ENCODE measurements at places on chromosomes 2 and 18. TPM values are rescaled to one million over a fixed set of nuclear protein-coding genes. Genes with fewer than 3 reads are reported as not detected.

- ATAC-seq = no peak
Measured at GRCh38 chr2:44392338-44392943, 30.7 kb downstream of the CAMKMT start.

- ATAC-seq = no peak
Measured at GRCh38 chr2:202009019-202009481, 24.6 kb upstream of the FZD7 start.

GRCh38 chr2:175170659-175171304 lies 2.8 kb upstream of the ATF2 start:
- no peak for ATAC-seq

DNA sequence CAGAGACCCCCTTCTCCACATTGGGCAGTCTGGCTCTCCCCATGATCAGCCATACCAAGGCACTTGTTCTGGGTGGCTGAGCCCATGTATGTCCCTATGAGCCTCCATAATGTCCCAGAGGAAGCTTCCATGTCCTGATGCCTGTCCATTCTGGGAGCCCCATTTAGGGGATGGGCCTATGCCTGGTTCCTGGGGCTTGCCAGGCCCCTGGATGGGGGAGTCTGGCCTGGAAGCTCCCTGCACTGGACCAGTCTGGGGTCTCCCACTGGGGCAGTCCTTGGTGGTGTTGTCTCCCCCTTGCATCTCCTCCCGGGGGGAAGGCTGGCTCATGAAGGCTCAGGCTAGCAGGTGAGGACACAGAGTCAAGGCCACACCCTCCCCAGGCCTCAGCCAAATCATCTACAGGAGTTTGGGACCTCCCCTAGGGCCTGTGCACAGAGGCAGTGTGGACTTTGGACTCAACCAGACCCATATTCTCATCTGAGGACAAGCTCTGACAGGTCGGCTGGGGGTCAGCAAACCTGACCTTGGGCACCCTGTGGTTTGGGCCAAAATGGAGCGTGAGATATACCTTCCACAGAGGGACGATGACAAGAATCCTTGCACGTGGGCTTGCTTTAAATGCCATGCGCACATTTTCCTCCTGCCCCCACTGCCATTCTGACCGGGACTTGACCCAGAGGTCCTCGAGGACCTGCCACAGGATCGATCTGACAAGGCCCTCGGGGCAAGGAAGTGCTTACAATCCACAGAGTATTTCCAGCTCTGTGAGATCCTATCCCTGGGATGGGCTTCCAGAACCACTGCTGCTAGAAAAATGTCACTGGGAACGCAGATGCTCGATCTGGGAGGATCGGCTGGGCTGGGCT lies 38.8 kb downstream of the INHBB start:
- no peak for ATAC-seq

DNA sequence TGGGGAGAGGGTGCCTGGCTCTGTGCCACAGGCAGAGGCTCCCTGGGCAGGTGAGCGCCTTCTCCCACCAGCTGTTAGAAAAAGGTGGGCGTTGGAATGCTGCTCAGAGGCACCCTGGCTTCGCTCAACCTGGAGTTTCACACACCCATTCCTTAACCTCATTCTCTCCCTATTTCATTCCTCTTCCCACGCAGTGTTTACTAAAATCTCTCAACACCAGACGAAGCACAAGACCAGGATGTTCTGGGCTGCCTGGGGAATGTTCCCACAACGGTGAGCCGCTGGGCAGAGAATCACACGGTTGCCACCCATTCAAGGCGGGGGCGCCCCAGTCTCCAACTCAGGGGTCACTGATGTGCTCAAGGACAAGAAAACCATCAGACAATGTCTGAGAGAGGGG lies 64.5 kb downstream of the TGFA start:
- ATAC-seq = no peak

- no peak for ATAC-seq
Measured at GRCh38 chr18:75052475-75052874, 156.5 kb downstream of the PTGR3 start.

GRCh38 chr2:10331702-10332401 lies 29.1 kb downstream of the HPCAL1 start:
- ATAC-seq = peak; percentile 78

- no peak for ATAC-seq
Measured at GRCh38 chr18:44826418-44827259, 146.0 kb downstream of the SETBP1 start.

- no peak for ATAC-seq
Measured at GRCh38 chr2:216897561-216898203, 37.8 kb upstream of the TNP1 start.

DNA sequence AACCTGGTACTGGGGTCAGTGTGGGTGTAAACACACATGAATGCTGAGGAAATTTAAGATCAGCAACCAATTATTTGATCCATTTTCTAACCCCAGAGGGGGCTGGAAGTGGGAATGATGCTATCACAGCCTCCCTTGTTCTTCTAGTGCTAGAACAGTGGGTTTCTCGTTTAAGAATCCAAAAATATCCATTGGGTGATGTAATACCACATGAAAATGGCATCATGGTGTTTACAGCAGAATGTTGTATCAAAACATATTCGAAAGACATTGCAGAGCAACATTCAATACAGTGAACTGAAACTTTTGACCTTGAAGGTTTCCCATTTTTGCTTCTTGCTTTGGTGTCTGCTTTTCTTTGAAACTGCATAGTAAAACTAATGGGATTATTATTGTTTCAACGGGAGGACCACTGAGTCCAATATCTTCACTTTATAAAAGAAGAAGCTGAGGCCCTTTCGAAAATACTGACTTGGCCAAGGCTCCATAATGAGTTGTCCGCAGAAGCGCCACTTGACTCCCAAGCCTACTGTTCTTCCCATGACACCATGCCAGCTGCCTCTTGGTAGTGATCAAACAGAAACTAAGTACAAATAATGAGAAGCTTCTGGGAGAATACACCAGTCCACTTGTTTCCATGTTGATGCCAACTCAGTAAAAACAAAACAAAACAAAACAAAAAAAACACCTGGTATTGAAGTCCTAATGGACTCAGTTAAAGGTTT lies 106.1 kb downstream of the COLEC12 start:
- ATAC-seq = no peak

GRCh38 chr2:122055521-122055931 lies 300.1 kb downstream of the TSN start:
- ATAC-seq = no peak

DNA sequence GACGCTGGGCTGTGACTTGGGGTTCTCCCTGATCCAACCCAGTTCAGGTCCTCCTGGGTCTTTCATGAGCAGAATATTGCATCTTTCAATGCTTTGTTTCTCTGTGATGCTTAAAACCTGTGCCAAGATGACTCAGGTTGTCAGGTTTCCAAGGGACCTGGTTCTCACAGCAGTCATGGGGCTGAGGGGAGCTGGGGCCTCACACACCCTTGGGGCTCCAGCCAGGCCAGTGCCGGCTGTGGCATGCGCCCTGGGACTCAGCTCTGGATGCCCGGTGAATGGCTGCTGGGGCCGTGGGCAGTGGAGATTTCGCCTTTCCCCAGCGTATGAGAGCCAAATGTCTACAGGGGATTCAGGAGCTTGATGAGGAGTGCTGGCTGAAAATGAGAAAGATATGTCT lies 29.6 kb downstream of the EDAR start:
- ATAC-seq = no peak

GRCh38 chr2:231666171-231667095 lies 41.9 kb upstream of the PTMA start:
- ATAC-seq = no peak

- ATAC-seq = no peak
Measured at GRCh38 chr2:40658941-40659340, 207.1 kb upstream of the SLC8A1 start.

GRCh38 chr2:239026711-239027361 lies 179.0 kb downstream of the TWIST2 start:
- ATAC-seq = no peak

GRCh38 chr2:151020411-151020810 lies 241.3 kb downstream of the RBM43 start:
- ATAC-seq = no peak

DNA sequence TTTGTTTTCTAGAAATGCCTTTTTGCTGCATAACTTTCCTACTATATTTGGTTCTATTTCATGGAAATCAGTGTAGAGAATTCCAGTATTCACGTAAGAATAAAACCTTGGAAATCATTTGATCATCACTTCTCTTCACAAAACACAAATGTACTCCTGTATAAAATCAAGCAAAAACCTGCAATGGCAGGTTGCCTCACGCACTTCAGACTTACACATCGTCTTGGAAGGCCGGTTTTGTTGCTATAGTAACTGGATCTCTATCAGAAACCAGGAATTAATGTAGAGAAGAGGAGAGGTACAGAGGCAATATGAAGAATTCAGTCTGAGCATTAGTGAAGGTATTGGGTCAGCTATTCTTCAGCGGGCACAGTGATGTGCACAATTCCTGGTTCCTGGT lies 370.7 kb upstream of the CYRIA start:
- ATAC-seq = no peak

- no peak for ATAC-seq
Measured at GRCh38 chr2:239443666-239444567, 43.1 kb upstream of the HDAC4 start.

DNA sequence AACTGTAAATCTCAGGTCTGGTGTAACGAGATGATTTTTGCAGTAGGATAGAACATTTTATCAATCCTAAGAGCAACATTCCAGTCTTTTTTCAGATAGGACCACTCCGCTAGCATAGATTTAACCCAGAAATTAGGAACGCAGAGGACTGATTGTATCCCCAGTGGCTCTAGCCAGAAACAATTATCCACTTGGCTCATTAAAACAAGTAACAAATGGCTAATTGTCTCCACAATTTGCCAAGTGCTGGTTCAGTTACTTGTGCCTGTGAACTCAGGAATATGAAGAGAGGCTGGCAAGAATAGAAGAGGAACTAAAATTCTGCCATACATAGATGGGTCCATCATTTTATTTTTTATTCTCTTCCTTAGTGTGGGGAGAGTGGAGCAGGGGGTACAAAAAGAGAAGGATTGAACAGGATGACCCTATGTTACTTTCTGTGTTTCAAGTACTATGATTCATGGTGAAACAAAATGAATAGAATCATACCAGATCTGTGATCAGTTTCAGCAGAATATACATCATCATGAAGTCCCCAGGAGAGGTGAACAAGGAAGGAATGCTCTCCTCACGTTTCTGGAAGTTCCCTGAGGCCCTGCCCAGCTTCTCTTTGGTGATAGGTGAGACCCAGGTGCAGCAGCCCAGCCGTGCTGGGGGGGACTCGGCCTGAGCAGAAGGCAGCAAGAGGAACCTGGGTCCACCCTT lies 121.6 kb downstream of the ARL4C start:
- peak; percentile 53 for ATAC-seq

DNA sequence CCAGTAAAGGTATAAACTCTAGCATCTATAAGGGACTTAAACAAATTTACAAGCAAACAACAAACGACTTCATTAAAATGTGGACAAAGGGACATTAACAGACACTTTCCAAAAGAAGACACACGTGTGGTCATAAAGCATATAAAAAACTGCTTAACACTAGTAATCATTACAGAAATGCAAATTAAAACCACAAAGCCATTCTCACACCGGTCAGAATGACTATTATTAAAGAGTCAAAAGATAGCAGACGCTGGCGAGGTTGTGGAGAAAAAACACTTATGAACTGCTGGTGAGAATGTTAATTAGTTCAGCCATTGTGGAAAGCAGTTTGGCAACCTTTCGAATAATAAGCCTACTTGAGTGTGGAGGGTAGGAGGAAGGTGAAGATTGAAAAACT lies 217.1 kb upstream of the DLGAP1 start:
- ATAC-seq = no peak

GRCh38 chr2:239684271-239684810 lies 283.5 kb upstream of the HDAC4 start:
- no peak for ATAC-seq

DNA sequence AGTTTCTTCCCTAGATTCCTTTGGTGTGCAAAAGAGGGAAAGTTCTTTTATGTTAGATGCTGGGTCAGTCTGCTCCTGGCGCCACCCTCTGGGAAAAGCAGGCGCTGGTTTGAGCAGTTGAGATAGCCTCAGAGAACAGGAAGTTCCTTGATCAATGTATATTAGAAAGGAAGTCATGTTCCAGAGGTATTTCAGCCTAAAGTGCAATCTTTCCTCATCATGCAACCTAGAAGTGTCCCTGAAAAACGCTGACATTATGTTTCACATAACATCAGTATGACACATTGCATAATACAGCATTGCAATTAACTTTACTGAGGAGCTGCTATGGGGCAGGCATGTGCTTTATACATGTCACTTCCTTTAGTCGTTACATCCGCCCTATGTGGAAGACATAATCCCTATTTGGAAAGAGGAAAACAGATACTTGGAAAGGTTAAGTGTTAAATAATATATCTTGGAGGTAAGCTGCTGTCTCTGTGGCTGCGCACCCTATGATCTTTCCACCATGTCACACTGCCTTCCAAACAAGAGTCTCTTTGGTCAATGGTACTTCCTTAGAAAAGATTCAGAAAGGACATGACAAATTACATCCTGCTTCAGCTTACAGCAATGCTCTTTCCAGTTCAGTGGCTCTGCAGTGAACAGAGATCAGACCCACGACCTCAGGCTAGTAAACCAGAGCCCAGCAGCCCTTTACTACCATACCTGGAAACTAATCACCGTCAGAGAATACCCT lies 369.7 kb downstream of the RAD51AP2 start:
- no peak for ATAC-seq

- no peak for ATAC-seq
Measured at GRCh38 chr2:77009307-77009706, 512.9 kb downstream of the LRRTM4 start.

DNA sequence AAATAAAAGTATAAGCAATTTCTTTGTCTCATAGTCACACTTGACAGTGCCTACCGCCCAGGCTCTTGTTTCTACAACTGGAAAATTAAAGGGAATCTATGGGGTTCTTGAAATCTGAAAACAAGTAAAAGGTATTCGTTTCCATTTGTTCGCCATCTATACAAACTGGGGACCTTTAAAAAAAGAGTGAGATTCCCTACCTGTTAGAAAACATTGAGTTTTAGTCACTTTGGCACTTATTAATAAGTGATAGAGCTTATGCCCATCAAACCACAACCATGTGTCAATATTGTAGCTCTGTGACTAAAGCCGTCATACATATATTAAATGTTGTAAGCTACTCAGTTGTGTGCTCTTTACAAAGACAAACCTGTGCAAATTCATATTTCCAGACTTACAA lies 13.2 kb downstream of the FN1 start:
- no peak for ATAC-seq

RAB11FIP5 gene
- 15.5 TPM for total RNA-seq

PSD4 gene
- total RNA-seq = 300 TPM

SOWAHC gene
- 1.7 TPM for total RNA-seq

FAM237A gene
- total RNA-seq = not detected

DCDC2C gene
- total RNA-seq = not detected

ASPRV1 gene
- total RNA-seq = 0.73 TPM

SPR gene
- 5.2 TPM for total RNA-seq

NFU1 gene
- total RNA-seq = 32.3 TPM

OSR1 gene
- not detected for total RNA-seq

FAM228A gene
- total RNA-seq = not detected

AQP4 gene
- total RNA-seq = not detected

RPL37A gene
- total RNA-seq = 3,993 TPM

CCDC68 gene
- total RNA-seq = 0.16 TPM

All from activated T-helper 17 cell treated with anti-CD3 and anti-CD28 coated beads, Interleukin-2, amount 50 U/mL, for 72 hours (primary cell).